ENCODE measurements at places on chromosomes 13 and 19.
A peak's percentile ranks its signal among the peaks of the same experiment; 100 is the strongest.

GRCh38 chr19:12676384-12676792, 5.3 kb downstream of the DHPS start:
- DNase-seq: peak; percentile 71

GRCh38 chr13:92042522-92042921, 644.1 kb downstream of the GPC5 start:
- DNase-seq: no peak

DNA sequence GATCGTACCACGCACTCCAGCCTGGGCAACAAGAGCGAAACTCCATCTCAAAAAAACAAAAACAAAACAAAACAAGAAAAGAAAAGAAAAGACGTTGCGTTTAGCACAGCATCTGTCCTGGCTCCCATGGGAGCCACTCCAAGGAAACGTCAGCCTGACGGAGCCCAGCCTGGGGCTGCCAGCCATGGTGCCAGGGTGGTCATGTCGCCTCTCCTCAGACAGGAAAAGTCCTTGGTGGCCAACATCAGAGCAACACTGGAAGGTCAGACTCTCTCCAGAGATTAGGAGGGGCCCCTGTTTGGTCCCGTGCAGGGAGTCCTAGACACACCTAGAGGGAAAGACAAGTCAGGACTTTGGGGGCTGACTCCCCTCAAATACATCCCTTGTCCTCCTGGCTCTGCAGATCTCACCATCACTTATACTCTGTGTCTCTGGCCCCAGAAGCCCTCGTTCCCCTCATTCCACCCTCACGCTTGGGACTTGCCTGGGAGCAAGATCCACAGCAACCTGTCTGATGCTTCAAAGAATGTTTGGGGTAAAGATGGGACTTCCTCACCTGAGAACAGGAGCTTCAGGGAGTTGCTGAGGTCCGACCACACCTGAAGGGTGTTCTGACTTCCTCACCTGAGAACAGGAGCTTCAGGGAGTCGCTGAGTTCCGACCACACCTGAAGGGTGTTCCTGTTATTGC, 9.3 kb downstream of the LILRA4 start:
- DNase-seq: no peak

DNA sequence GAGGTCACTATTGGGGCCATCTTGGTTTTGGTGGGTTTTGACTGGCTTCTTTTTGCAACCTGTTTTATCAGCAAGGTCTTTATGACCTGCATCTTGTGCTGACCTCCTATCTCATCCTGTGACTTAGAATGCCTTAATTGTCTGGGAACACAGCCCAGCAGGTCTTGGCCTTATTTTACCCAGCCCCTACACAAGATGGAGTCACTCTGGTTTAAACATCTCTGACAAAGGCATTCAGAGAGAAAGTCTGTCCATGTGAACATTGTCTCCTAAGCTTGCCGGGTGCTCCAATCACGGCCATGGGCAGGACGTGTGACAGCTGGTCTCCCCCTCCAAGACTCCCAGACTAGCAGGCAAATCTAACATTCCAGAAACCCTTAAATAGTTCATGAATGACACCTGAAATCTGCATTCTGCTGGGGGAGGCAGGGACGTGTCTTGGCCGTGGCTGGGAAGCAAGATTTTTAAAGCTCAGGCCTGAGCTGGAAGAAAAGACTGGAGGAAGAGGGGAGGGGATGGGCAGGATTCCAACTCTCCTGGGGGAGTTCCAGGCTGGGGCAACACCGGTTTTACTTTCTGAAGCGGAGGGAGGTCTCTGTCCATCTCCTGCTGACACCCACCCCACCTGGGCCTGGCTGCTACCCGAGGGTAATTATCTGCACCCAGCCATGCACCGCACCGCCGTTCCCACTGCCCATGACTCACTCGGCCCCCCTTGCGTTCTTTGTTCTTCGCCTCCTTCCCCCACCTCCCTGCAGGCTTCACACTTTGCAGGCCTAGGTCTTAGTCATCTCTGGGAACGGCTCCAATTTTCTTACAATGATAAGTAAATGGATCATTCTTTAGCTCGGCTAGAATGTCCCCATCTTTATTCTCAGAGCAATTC, 11.6 kb upstream of the OR1M1 start:
- DNase-seq: peak; percentile 95

- DNase-seq: peak; percentile 63
Measured at GRCh38 chr13:42354241-42355091, 82.5 kb downstream of the AKAP11 start.

GRCh38 chr13:106348075-106348840, 187.2 kb downstream of the EFNB2 start:
- peak; percentile 78 for DNase-seq

DNA sequence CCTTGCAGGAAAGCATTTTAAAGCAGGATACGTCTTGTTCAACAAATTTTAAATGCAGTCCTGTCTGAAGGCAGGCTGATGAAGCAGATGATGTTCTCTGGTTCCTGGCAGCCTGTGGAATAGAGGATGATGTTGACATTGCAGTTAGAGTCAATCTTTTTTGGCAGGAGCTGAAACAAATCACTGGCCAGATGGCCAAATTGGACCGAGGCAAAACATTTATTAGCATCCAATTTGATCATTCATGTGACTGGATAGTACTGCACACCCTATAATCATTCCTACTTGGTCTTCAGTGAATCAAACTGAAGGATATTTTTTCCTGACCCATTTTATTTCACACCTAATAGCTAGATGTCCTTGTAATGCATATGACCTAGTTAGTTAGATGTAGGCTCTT, 172.2 kb upstream of the SLC10A2 start:
- DNase-seq: no peak

- DNase-seq: no peak
Measured at GRCh38 chr13:40923867-40924266, 95.2 kb downstream of the ELF1 start.

- DNase-seq: no peak
Measured at GRCh38 chr19:10866495-10866894, 4.9 kb upstream of the CARM1 start.

DNA sequence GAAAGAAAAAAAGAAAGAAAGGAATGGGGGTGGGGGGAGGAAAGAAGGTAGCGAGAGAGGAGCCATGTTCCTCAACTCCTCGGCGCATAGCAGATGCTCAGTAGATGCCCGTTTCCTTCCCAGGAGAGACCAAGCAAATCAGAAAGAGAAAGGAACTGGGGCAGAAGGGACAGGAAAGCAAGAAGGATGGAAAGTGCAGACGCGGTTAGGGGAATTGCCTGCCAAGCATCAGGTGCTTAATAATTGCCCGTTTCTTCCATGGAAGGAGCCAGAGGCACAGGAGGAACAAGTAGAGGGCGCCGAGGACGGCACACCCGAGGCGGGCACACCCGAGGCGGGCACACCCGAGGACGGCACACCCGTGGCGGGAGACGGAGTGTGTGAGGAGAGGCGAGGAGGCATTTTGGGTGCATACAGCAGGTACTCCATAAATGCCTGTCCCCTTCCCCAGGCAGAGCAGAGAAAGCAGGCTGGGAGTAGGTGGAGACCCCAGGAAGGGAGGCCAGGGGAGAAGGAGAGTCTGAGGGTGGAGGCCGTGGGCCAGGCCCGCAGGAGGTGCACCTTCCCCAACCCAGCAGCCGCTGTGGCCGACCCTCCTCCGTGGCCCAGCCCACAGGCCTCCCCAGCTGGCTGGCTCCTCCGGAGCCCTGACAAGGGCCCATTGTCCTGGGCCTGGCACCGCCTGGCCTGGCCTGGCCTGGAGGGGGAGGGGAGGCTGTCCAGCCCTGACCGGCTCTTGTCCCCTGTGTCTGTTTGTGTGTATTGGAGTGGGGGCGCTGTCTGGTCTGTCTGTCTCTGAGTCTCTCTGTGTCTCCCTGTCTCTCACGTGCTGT, 14.6 kb downstream of the JOSD2 start:
- no peak for DNase-seq

- no peak for DNase-seq
Measured at GRCh38 chr19:51821456-51821855, 26.5 kb downstream of the FPR3 start.

DNA sequence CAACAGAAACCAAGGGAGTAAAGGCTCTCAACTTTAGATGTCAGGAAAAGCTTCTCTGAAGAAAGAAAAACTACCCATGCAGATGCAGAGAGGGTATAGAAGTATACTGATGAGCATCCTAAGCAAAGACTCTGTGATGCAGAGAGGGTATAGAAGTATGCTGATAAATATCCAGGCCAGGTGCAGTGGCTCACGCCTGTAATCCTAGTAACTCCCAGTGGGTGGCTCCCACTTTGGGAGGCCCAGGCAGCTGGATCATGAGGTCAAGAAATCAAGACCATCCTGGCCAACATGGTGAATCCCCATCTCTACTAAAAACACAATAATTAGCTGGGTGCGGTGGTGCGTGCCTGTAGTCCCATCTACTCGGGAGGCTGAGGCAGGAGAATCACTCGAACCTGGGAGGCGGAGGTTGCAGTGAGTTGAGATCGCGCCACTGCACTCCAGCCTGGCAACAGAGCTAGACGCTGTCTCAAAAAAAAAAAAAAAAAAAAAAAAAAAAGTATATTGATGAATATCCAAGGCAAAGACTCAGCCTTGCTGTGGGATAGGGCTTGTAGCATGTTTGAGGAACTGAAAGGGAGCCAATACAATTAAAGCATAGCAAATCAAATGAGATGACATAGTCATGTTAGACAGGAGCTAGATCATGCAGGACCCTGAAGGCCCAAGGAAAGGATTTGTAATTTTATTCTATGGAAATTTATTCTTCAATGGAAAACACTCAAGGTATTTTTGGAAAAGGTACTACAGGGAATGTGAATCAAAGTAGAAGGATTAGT, 14.9 kb downstream of the UBL3 start:
- no peak for DNase-seq

GRCh38 chr19:57802269-57802668, 12.4 kb downstream of the ZNF552 start:
- DNase-seq: no peak

DNA sequence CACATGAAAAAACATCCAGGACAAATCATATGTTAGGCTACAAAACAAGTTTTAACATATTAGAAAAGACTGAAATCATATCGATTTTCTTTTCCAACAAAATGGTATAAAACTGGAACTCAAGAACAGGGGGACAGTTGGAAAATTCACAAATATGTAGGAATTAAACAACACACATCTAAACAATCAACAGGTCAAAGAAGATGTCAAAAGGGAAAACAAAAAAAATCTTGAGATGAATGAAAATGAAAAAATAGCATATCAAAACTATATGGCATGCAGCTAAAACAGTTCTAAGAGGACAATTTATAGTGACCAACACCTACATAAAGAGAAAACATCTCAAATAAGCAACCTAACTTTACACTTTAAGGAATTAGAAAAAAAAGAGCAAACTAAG, 585.3 kb downstream of the UQCRFS1 start:
- DNase-seq: no peak

DNA sequence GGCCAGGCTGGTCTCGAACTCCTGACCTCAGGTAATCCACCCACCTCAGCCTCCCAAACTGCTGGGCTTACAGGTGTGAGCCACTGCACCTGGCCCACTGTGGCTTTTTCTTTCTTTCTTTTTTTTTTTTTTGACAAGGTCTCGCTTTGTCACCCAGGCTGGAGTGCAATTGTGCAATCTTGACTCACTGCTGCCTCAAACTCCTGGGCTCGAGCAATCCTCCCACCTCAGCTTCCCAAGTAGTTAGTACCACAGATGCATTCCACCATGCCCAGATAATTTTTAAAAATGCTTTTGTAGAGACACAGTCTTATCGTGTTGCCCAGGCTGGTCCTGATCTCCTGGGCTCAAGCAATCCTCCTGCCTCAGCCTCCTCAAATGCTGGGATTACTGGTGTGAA, 12.1 kb upstream of the FCGBP start:
- no peak for DNase-seq

DNA sequence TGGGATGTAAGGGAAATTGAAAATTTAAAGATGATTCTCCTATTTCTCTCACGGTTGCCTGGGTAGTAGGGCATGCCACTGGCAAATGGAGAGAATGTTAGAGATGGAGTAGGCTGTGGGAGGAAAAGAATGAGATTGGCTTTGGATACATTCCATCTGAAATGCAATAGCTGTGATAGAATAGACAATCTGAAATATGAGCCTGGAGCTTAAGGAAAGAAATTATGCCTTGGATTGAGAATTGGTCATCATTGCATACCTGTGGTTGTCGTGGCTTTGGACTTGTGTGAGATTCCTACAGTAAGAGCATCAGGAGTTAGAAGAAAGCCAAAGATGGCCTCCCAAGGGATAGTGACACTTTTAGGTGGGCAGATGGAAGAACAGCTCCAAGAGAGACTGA, 305.1 kb upstream of the SLC10A2 start:
- peak; percentile 90 for DNase-seq

DNA sequence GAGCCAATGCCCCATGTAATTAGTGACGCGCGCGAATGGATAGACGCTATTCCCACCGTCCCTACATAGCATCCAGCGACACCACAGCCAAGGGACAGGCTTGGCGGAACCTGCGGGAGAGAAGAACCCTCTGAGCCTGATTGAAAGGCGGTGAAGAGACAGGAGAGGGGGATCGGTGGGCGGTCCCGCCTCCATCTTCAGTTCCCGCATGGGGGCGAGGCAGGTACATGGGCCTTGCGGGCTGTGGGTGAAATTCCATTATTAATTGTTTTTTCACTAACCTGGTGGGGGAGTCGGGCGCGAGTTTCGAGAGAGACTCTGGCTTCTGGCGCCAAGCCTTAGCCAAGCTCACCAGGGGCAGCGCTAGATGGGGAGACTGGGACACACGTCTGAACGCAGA, 8.4 kb upstream of the TEX101 start:
- no peak for DNase-seq

- DNase-seq: no peak
Measured at GRCh38 chr13:51501096-51501495, 48.3 kb upstream of the INTS6 start.

DNA sequence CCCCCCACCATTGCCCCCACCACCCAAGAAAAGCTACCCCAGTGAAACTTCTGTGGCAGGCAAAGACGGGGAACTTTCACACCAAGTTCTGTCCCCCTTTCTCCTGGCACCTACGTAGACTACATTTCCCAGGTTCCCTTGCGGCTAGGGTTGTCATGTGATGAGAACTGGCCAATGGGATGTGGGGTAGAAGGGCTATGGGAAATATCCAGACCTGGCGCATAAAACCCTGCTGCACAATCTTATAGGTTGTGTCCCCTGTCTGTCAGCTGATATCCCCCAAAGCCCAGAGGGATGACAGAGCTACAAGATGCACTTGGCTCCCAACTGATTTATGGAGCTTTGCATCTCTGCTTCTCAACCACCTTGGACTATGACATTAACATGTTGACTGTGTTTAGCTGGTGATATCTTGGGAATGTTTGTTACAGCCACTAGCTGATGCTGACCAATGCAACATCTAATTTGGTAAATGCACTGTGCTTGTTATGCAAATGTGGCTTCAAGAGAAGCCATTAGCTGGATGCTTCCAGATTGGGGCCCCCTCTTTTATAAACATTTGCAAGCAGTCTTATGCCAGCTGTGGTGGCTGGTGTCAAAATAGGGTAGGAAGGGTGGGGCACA, 6.1 kb downstream of the SH2D3A start:
- DNase-seq: no peak

- no peak for DNase-seq
Measured at GRCh38 chr13:95432141-95432540, 120.4 kb upstream of the CLDN10 start.

Data from fibroblast of skin of right biceps (primary cell).